Colonic mucosa (tissue), 4 donors: ENCODE measurements at places on chromosomes 3 and 15. TPM values are rescaled to one million over a fixed set of nuclear protein-coding genes. Genes with fewer than 3 reads are reported as not detected.

ITGB5 gene
- total RNA-seq, result 74.8 TPM

ABI3BP gene
- total RNA-seq, result 16.4 TPM

PRTG gene
- total RNA-seq, result 0.32 TPM

PP2D1 gene
- not detected for total RNA-seq

- no peak for DNase-seq
- H3K27ac ChIP-seq, result no peak overlapping the region
- no peaks in the 10 kb centered on the region for H3K4me1 ChIP-seq
- H3K36me3 ChIP-seq, result no peaks in the 10 kb centered on the region
- no peaks in the 10 kb centered on the region for H3K27me3 ChIP-seq
- H3K4me3 ChIP-seq, result no peak overlapping the region
Measured at GRCh38 chr15:70254311-70254869, 156.7 kb upstream of the TLE3 start.

DNA sequence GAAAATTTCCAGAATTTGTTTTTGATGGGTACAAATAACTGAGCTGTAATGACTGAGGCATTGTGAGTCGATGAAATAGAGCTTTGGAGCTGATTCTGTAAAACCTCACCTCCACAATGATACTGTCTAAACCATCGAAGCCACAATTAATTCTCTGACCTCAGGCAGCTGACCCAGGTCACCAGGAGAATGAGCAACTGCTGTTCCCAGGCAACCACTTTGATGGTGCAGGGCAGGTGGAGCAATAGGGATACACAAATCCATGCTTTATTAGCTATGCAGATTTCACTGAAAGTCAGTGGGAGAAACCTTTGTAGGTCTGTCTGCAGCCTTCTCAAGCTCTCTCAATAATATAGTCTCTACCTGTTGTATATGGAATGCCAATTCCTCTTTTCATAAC is 204.4 kb downstream of the RYR3 start:
- no peak for DNase-seq
- no peak overlapping the region for H3K4me3 ChIP-seq
- H3K27ac ChIP-seq, result no peak overlapping the region
- H3K27me3 ChIP-seq, result no peaks in the 10 kb centered on the region
- no peaks in the 10 kb centered on the region for H3K4me1 ChIP-seq

- no peak overlapping the region for H3K27ac ChIP-seq
- H3K27me3 ChIP-seq, result no peaks in the 10 kb centered on the region
- H3K4me1 ChIP-seq, result no peaks in the 10 kb centered on the region
- no peak overlapping the region for H3K4me3 ChIP-seq
Measured at GRCh38 chr15:92077353-92078085, 224.0 kb downstream of the SLCO3A1 start.

GRCh38 chr3:27878014-27878383 is 155.9 kb upstream of the EOMES start:
- H3K4me1 ChIP-seq, result no peaks in the 10 kb centered on the region
- H3K27me3 ChIP-seq, result no peaks in the 10 kb centered on the region
- no peak overlapping the region for H3K4me3 ChIP-seq
- H3K27ac ChIP-seq, result no peak overlapping the region

DNA sequence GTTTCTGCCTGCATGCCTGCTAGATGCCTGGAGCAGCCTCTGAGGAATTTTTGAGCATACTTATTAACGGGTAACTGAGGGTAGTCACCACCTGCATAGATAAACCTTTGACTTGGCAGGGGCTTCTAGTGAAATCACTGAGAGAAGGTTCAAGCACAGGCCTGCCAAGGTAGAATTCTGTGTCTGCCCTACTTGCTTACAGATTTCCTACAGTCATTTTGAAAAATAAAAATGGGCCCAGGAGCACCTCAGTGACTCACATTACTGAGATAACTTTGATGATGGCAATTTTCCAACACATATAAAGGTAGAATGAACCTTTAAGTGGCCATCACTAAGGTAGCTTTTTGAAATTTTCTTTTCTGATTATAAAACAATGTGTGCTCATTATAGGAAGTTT is 10.8 kb downstream of the CRTAP start:
- no peak overlapping the region for H3K4me3 ChIP-seq
- DNase-seq, result no peak
- no peak overlapping the region for H3K27ac ChIP-seq

DNA sequence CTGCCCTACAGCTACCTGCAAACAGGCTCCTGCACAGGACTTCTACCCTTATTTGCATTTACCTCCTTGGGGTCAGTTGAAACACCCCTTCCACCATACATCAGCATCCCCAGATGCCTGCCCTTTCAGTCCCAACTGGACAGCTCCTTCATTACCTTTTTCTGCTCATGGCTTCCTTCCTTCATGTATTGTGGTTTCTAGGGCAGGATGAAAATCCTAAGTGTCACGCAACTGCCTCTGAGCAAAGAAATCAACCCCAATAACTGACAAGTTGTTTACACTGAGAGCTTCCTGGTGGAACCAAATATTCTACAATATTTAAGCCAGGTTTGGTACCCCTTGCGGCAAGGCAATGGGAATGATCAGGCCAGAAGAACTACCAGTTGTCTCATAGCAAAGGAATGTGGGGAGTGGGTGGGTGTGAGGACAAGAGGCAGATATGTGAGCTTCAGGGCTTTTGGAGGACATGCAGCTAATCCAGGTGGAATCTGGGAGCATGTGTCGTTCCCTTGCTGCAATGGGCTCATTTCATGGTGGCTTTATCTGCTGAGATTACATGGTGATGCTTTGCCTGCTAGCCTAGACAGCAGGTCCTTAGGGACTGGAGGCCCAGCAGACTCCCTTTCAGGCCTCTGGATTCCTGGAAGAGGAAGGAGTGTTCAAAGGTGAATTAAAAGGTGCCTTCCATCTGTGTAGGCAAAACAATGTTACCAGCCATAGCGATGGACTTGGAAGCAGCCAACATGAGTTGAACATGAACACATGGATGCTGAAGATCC is 34.9 kb downstream of the PPCDC start:
- no peak overlapping the region for H3K4me3 ChIP-seq
- H3K27me3 ChIP-seq, result no peaks in the 10 kb centered on the region
- H3K4me1 ChIP-seq, result no peaks in the 10 kb centered on the region
- H3K36me3 ChIP-seq, result no peaks in the 10 kb centered on the region

DNA sequence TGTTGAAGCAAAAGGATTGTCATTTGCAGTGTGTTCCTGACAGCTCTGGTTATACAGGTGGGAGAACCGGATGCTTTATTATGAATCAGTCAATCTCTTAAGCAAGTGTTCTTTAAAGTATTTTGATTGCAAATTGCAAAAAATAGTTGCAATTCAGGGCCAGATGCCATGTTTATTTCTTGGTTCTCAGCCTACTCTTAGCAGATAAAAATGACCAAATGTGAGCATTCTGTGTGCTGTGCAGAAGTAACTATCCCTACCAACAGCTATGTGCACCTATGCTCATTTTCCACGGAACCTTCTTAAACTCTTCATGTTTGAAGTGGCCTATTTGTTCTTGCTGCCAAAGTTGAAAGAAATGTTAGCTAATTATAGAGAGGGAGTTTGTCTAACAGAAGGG is 262.3 kb upstream of the RASGRP1 start:
- no peak overlapping the region for H3K4me3 ChIP-seq
- no peaks in the 10 kb centered on the region for H3K27me3 ChIP-seq
- H3K4me1 ChIP-seq, result no peaks in the 10 kb centered on the region
- H3K27ac ChIP-seq, result no peak overlapping the region
